Fibroblast of gingiva (primary cell): ENCODE measurements at places on chromosomes 4 and X.

DNA sequence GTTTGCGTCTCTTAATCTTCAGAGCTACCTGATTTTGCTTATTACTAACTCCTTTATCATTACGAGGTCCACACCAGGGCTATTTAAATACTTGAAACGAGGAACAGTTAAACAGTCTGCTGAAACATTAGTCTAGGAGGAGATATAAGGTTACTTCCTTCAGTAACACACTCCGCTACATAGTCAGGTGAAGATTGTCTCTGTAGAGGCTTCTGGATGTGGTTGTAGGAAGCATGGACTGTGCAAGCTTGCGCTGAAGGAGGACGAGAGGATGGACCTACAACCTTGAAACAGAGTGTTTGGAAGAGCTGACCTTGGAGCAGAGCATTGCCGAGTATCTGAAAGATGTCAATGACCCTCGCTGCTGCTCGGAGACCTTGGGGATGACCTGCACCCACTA lies at the start of gene CLRN2:
Gene CLRN2, plus strand, starts transcription at position 301 of the 400 bp plus-strand sequence. CDS start 102 bp downstream, outside the sequence.
- no peak for DNase-seq

- peak; percentile 4 for DNase-seq
These were observed 49.8 kb downstream of the TMEM144 start for GRCh38 chr4:158259955-158260575.

DNA sequence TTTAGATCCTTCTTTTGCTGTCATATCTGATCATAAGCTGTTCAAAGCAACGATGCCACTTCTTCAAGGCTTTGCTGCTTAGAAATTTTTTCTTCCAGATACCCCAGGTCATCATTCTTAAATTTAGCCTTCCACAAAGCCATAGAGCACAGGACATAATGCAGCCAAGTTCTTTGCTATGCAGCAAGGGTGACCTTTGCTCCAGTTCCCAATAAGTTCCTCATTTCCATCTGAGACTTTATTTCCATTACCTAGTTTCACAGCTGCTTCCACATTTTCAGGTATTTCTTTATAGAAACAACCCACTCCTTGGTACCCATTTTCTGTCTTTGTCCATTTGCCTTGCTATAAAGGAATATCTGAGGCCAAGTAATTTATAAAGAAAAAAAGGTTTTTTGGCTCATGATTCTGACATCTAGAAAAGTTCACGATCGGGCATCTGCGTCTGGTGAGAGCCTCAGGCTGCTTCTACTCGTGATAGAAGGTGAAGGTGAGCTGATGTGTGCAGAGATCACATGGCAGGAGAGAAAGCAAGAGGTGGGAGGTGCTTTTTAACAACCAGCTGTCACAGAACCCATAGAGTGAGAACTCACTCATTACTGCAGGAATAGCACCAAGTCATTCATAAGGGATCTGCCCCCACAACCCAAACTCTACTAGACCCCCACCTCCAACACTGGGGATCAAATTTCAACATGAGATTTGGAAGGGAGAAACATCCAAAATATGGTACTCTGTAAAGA lies 11.8 kb upstream of the TASL start:
- no peak for DNase-seq

GRCh38 chr4:47736555-47736954 lies 101.3 kb downstream of the CORIN start:
- no peak for DNase-seq

GRCh38 chr4:60897415-60897814 lies 302.7 kb upstream of the ADGRL3 start:
- no peak for DNase-seq

GRCh38 chrX:73182502-73183114 lies 32.0 kb downstream of the NAP1L2 start:
- no peak for DNase-seq
